ENCODE measurements at places on chromosomes 6 and 20.

DNA sequence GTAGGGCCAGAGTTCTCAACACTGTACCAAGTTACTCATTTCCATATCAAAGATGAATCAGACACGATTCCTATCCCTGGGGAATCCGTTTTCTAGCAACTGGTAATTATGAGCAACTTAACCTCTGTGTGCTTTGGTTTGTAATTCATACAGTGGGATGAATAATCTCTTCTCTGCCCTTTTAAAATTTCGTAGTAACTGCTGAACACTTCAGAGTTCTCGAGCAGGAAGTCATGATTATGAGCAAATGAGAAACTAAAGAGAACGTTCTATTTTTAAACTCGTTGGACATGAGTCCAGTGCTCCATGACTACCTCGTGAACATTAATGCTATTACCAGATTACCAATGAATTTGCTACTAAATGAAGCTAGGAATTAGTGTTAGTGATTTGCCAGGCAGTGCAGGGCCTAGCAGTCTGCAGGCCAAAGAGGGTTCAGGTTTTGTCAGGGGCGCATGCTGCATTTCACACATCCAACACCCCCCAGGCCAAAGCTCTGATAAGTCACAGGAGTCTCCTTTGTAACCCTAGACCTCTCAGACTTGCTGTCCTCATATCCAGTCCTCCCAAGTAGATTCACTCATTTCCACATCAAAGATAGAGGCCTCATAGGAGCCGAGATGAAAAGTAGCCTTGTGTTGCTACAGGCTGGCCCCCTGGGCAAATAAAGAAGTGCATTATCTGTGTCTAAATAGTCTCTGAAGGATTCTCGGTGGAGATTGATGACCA, 45.8 kb upstream of the VSTM2L start:
- DNase-seq = no peak

- no peak for DNase-seq
Measured at GRCh38 chr20:45118028-45118427, 3.1 kb upstream of the WFDC5 start.

DNA sequence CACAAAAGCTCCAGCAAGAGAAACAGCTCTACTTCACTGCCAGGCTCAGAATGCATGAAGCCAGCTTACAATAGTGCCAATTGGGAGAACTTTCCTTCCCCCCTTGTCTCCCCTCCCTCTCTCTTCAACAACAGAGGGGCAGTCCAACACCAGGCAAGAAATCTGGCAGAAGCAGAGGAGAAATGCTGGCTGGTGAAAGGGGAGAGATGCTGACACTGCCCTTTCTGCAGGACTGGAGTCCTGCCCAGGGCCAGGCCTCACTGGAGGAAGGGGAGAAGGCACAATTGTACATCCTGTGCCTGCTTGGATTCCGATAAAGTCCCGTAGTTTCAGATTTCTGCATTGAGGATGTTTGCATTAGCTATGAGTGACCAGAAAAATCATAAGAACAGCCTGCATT, 148.6 kb downstream of the LRRC1 start:
- DNase-seq = no peak

GRCh38 chr6:72081871-72082270, 195.5 kb downstream of the RIMS1 start:
- DNase-seq = no peak

- DNase-seq = no peak
Measured at GRCh38 chr6:158077676-158078075, 90.4 kb downstream of the SERAC1 start.

GRCh38 chr20:19653327-19653726, 104.7 kb upstream of the RIN2 start:
- no peak for DNase-seq

DNA sequence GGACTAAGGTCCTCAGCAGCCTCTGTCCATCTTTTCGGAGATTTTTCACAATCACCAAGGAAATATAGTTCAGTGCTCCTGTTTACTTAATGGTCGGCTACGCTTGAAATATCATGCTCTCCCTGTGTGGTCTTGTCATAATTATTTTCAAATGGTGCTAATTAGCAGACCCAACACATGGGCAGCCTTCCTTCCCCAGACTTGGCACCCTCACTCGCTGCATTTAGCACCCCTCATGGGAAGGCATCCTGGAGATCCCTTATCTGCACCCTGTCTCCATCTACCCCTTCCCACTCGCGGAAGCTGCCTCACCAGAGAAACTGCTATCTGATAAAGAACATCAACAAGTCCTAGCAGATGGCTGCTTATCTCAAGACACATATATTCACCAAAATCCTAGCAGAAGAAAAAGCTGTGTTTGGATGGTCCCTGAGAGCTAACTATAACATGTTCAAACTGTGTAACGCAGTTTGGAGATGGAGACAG, 131.0 kb upstream of the ESR1 start:
- no peak for DNase-seq

DNA sequence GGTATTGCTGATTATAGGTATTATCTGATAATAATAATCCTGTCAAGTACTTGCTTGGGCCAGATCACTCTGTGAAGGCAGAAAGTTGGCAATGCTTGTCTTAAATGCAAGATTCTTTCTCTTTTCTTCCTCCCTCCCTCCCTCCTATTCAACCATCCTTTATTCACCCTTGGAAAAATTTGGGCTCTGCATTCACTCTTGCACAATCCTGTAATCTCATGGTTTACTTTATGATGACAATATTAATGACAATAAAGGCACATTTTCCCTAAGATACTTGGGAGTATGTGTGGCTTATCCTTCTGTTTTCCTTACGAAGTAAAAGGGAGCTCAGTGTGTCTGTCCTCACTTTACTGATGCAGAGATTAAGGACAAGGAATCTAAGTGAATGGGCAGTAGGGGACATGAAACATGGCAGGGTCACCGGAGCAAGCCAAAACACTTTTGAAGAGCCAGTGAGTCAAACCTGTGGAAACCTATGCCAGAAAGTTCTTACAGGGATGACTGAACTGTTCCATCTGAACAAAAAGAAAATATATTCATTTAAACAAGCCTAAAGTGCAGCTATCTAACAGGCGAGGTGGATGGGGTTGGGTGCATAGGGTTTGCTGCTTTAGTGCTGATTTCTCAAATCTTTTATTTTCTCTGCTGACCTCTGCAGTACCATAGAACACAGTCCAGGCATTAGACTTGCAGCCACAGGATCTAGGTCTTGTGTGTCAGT, 14.6 kb upstream of the RIPOR2 start:
- no peak for DNase-seq

DNA sequence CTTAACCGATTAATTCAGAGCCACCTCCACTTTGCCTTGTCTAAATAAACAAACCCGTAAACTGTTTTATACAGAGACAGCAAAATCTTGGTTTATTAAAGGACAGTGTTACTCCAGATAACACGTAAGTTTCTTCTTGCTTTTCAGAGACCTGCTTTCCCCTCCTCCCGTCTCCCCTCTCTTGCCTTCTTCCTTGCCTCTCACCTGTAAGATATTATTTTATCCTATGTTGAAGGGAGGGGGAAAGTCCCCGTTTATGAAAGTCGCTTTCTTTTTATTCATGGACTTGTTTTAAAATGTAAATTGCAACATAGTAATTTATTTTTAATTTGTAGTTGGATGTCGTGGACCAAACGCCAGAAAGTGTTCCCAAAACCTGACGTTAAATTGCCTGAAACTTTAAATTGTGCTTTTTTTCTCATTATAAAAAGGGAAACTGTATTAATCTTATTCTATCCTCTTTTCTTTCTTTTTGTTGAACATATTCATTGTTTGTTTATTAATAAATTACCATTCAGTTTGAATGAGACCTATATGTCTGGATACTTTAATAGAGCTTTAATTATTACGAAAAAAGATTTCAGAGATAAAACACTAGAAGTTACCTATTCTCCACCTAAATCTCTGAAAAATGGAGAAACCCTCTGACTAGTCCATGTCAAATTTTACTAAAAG, 2.7 kb downstream of the FOXC1 start:
- DNase-seq = no peak

GRCh38 chr6:150835620-150836019, 29.9 kb upstream of the MTHFD1L start:
- no peak for DNase-seq

- no peak for DNase-seq
Measured at GRCh38 chr6:147361311-147361981, 147.0 kb upstream of the SAMD5 start.

GRCh38 chr6:63305277-63305676, 14.5 kb downstream of the LGSN start:
- no peak for DNase-seq

DNA sequence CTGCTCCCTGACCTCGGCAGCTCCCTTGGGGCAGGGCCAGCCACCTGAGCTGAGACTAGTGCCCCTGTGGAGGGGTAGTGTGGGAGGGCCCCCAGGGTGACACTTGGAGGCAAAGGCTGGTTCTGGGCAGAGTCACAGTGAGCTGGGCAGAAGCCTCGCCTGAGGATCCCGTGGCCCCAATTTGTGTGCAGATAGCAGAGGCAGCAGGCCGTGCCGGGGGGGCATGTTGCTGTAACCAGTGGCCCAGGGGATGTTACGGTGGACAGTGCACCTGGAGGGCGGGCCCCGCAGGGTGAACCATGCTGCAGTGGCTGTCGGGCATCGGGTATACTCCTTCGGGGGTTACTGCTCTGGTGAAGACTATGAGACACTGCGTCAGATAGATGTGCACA, 2.9 kb downstream of the KLHDC3 start:
- DNase-seq = no peak

DNA sequence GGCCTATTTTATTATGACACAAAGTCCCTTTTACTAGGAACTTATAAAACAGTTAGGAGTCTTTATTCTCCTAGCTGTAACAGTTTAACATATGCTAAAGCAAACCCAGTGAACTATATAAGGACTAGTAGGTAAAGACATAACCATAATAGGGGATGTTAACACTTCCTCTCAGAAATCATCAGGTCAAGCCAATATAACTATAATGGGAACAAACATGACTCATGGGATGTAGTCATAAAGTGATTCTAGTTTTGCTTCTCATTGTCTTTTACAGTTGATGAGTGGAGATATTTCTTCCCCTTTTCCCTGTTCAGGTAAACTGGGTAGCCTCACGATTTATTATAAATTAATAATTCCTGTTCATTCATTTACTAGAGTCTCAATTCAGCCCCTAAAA, 9.7 kb downstream of the PTCHD4 start:
- no peak for DNase-seq

DNA sequence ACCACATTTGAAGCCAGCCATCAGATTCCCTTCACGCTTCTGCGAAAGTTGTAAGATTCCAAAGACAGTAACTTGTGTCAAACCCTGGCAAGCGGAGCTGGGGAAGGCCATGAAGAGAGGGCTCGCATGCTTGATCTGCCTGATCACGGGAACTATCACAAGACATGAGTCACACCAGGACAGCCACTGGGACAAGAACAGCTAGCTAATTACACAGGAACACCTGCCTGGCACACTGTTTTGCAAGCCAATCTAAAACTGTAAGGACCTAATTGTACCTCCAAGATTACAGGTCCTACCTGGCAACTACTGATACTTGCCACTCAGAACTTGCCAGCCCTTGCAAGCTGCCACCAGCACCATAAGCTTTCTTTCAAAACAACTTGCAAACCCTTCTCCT, 289.3 kb downstream of the KIF16B start:
- DNase-seq = no peak

- no peak for DNase-seq
Measured at GRCh38 chr6:161360520-161360919, 86.7 kb upstream of the AGPAT4 start.

- DNase-seq = no peak
Measured at GRCh38 chr6:168864541-168865460, 388.8 kb downstream of the THBS2 start.

GRCh38 chr20:63172726-63173125, 43.2 kb downstream of the YTHDF1 start:
- DNase-seq = no peak

DNA sequence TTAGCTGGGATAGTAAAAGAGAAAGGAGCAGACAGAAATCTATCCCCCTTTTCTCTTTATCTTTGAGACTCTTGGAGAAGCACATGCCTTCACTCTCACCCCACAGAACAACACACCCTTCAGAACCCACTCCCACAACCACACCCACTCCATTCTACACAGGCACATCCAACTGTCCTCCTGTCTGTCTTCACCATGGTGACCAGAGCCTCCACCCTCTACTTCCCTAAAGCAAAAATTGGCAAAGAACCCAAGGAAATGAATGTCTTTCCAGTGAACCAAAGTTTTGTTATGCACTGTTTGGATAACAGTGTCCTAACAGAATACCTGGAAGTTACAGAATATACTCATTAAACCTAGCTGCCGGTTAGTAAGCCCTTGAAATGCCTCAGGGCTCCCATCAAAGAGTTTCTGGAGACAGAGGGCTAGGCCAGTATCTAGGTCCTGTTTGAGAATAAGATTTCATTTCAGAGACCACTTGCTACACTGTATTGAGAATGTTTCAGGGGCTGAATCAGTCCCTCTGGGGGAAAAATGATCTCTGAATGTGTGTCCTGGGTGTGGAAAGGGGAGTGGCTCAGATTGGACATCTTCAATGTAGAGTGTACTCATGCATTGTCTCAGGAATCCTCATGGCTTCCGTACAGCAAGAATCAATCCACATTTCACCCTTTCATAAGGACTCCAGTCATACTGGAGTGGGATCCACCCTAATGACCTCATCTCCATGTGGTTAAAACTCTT, 101.1 kb downstream of the LY86 start:
- DNase-seq = no peak

- no peak for DNase-seq
Measured at GRCh38 chr6:154754152-154754551, 20.9 kb downstream of the SCAF8 start.

DNA sequence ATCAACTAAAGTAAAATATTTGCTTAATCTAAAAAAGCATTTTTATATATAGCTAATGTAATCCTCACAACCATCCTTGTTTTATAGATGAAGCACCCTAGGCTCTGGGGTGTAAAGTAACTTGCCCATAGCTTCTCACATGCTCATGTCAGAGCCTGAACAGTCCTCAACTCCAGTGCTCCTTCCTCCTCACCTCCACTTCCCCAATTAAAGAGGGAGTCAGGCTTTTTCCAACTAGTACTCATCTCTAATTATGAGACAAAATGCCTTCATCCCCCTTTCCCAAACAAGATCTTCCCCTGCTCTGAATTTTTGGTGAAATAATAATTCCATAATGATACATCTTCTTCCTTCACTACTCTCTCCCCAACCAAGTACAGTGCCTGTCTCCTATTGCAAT, 290.8 kb upstream of the PRDM1 start:
- DNase-seq = no peak

DNA sequence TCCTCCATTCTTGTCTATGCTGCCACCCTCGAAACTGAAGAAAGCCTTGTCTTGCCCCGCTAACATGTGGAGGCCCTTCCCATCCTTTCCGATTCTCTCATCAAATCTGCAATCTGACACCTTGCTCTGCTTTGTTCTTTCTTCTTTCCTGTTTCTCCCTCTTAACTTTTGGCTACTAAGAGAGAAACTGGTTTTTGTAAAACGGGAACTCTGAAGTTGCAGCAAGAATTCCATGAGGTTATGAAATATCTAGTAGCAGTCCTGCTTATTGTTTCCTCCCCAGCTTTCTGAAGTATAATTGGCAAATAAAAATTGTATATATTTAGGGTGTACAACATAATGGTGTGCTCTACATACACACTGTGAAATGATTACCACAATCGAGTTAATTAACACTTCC, 80.2 kb downstream of the MAP7 start:
- no peak for DNase-seq

- no peak for DNase-seq
Measured at GRCh38 chr20:44106615-44107014, 80.4 kb downstream of the JPH2 start.

Measured in stimulated activated CD4-positive, alpha-beta T cell treated with anti-CD3 and anti-CD28 coated beads, Interleukin-4, amount 100 ng/mL, for 4 hours (primary cell).